Astrocyte (in vitro differentiated cells and primary cell): ENCODE measurements at places on chromosomes 3 and 15. TPM values are rescaled to one million over a fixed set of nuclear protein-coding genes. Genes with fewer than 3 reads are reported as not detected.

The SLCO2A1 gene
- total RNA-seq: 2.1 and 2.2 TPM in 2 replicates

The NR1I2 gene
- total RNA-seq: not detected in 2 replicates

The GTPBP8 gene
- 25.7 TPM in 2 replicates for total RNA-seq

The GABRA5 gene
- 5.9 and 7.9 TPM in 2 replicates for total RNA-seq
